ENCODE measurements at places on chromosomes 4 and X.

DNA sequence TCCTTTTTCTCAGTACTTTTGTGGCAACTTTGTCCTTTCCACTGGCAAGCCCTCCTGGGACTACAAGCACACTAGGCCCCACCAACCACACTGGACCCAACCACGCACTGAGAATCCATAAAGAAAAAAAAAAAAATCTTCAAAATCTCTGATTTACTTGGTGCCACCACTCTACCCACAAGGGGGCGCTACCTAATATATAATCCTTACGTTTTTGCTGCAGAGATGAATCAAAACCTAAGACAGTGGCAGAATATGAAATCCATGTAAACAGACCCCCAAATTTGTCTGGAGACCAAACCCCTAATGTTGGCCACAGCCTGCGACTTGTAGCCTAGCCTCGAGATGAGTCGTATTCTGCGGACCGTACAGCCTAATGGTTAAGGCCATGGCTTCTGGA, 63.5 kb upstream of the ARHGAP36 start:
- DNase-seq = no peak

DNA sequence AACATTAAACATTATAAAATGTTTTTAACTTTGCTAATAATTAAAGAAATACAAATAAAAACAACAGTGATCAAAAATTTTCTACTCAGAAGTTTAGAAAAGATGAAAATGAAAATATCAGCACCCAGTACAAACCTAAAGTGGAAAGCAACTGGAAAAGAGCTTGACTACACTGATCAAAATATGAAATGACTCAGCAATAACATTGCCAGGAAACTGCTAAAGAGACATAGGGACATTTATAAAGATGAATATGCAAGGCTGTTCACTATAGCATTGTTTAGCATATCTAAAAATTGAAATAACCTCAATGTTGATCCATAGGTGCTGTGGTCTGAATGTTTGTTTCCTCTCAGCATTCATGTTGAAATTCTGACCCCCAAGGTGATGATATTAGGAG, 88.5 kb upstream of the NOCT start:
- no peak for DNase-seq

- no peak for DNase-seq
These were observed 133.1 kb downstream of the HMX1 start for GRCh38 chr4:8738471-8738931.

- no peak for DNase-seq
These were observed 60.0 kb upstream of the NKX1-1 start for GRCh38 chr4:1466034-1466862.

GRCh38 chr4:40845154-40845835, 95.5 kb downstream of the NSUN7 start:
- no peak for DNase-seq

- DNase-seq = no peak
These were observed 40.2 kb downstream of the HMX1 start for GRCh38 chr4:8831221-8832112.

- DNase-seq = no peak
These were observed 21.3 kb upstream of the ADRA2C start for GRCh38 chr4:3744901-3745300.

DNA sequence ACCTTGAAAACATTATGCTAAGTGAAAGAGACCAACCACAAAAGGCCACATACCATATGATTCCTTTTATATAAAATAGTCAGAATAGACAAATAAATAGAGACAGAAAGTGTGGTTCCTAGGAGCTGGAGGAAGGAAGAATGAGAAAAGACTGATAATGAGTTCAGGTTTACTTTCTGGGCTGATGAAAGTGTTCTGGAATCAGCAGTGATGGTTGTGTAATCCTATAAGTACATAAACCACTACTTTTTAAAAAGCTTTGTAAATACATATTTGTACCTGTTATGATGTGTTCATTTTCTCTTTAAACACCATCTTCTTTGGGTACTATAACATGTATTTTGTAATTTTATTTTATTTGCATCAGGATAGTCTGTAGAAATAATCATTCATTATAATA, 20.6 kb downstream of the PIR start:
- DNase-seq = no peak
